ENCODE measurements at places on chromosomes 2 and 18.

DNA sequence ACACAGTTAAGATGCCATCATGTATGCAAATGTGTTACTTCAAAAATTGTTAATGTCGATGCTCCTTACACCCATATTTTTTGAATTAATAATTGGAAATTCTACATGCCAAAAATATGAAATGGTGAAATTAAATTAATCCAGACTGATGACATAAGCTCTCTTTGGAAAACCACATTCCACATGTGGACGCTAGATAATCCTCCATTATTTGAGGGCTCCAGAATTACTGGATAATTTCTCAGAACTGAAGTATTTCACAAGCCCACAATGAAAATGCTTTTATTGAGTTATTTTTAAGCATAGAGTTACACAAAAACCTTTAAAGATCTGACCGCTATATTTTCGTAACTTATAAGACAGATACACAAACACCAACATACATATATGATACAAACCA is 47.8 kb downstream of the FARSB start:
- no peak for DNase-seq

DNA sequence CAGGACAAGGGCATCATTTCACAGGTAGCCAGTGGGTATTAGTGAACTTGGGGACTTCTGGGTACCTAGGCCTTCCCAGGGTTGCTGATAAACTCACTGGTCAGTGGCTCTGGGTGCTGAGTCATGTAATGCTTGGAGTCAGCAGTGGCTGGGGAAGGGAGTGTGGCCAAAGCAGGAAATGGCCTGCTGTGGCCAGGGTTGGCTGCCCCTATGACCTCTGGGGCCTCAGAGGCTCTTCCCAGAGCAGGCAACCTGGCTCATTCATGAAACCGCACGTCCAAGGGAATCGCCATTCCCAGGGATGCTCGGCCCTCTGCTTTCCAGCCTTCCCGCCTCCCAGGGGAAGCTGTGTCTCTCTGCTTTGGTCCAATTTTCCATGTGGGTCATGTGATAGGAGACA is 294.9 kb downstream of the DYSF start:
- peak; percentile 31 for DNase-seq

DNA sequence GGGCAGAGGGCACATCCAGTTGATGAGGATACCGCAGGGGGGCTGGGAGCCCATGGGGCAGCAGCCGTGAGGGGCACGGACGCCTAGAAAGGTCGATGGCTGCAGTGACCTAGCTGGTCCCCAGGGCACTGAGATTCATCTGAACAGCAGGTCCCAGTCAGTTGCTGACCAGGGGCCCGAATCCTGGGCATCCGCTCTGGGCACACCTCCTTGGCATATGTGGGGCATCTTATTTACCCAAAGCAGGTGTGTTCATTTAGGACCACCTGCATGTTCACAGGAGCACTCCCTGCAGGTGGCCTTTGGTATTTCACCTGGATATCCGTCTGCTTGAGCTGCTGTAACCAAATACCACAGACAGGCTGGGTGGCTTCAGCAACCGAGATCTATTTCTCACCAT is 72.0 kb upstream of the ODC1 start:
- DNase-seq: peak; percentile 72

DNA sequence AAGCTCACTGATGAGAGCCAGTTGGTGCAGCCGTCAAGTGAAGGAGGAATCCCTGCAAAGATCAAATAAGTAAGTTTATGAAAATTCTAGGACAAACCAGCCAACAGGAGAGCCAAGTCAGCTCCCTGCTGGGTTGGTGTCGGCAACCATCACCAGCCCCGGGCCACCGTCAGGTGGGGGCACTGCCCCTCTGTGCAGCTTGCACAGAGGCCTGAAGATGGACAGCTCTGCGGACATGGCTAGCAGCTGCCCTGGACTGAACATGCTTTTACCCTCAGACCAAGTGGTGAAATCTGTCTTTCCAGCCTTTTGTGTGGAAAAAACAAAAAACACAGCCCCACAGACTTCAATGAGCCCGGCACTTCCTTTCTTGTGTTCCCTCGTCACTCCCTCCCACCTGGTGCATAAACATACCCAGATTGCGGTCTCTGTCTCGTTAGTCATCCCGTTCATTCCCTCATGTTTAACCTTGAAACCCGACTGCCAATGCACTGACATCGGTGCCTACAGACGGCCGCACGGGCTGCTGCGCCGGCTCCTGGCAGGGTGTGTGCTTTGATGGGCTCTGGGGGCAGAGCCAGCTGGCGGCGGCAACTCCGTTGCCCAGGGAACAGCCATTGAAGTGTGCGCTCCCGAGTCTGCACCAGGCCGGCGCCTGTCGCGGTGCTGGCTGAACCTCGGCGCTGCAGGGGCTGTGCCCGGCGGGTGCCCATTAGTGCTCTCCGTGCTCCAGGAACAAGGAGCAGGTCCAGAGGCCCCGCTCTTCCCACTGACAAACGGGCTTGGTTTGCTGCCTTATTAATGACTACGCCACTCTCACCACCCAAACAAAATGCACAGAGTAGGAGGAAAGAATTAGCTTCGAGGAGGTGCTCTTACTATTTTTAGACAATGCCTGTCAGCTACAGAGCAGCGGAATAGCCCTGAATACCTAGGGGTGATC is 95.3 kb downstream of the EIPR1 start:
- peak; percentile 72 for DNase-seq

DNA sequence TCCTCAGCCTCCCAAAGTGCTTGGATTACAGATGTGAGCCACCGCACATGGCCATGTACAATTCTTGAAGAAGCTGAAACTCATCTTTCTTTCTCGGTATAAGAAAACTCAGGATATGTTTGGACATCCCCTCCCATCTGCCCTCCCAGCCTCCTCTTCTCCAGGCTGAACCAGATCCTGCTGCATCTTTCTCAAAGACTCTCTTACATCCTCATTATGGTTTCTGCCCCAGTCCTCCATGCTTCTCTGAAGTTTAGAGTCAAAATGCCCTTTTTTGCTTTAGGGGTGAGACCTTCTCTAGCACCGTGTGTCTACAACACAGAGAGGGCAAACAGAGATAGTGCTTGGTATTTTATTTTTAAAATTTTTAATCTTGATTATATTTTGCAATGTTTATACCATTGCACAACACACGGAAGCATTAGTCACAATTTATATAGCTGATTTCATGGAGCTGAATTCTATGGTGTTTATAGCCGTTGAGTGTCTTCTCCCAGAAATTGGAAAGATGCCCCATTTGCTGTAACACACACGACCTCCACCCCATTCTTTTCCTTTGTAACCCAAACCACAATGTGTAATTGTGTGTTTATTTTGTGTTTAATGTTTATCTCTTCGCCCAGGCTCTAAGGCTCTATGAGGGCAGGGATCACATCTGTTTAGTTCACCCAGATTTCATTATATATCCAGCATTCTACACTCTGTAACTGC is 206.0 kb upstream of the TNP1 start:
- DNase-seq: no peak

DNA sequence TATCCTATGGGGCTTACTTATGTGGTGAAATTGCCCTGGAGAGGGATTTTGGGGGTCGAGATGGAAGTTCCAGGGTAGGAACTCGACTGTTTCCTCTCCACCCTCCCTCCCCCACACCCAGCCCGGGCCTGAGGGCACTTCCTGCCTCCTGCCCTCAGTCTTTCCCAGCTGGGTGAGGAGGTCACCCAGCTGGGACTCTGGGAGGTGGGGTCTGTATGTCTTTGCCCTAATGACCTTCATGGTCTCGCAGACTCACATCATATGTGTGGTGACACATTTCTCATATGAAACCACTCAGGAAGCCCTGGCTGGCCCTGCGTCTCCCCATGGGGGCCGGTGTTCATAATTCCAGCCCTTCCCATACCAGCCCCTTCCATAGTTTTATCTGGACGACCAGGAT is 12.4 kb downstream of the ATOH8 start:
- no peak for DNase-seq

- DNase-seq: no peak
Measured at GRCh38 chr2:109143214-109144187, 14.5 kb downstream of the SH3RF3 start.

Measured in iPS-NIHi11 (cell line).